ENCODE measurements at places on chromosomes 12 and 14.

DNA sequence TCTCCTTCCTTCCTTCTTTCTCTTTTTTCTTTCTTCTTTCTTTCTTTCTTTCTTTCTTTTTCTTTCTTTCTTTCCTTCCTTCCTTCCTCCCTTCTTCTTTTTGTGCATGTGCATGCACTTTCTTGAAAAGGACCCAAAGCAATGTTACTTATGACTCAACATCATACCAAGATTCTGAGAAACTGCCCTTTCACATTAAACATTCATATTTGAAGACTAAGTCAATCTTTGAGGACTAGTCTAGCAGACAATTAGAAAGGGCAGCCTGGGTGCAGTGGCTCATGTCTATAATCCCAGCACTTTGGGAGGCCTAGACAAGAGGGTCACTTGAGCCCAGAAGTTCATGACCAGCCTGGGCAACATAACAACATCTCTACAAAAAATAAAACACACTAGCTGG, 212.8 kb upstream of the KITLG start:
- no peak for DNase-seq

- DNase-seq, result no peak
Observed at GRCh38 chr14:101185946-101186345, 282.4 kb upstream of the RTL1 start.

GRCh38 chr14:81516986-81517797, 16.5 kb downstream of the SEL1L start:
- no peak for DNase-seq

DNA sequence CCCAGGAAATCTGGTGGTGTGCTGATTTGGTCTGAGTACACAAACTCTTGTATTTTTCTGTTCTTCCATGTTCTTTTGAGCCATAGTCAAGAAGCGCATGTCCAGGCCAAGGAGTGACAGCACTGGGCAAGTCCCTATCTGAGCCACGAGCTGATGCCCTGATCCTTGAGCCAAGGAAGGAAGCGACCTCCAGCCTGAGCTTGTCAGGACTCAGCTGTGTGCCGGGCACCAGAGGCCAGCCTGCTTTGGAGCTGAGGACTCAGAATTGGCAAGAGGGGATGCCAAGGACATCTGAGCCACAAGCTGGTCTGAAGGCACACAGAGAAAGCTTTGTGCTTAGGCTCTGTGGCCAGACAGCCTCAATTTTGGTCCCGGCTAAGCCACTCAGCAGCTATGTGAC, 52.6 kb downstream of the GALNT16 start:
- no peak for DNase-seq

- DNase-seq, result no peak
Observed at GRCh38 chr14:37202265-37202664, 4.5 kb downstream of the MIPOL1 start.

DNA sequence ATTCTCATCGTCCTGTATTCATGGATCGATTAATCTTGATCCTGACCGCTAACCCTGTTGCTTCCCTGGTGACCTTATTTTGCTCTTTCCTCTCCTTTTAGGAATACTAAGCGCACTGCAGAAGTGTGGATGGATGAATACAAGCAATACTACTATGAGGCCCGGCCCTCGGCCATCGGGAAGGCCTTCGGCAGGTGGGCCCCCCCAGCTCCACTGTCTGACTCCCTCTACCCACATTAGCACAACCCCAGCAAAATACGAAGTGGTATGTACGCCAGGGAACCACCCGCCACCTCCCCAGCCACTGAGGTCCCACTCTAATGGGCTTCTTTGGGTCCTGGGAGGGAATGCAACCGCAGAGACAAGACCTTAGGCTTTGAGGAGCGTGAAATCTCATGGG, 58.7 kb downstream of the ERH start:
- no peak for DNase-seq

- no peak for DNase-seq
Observed at GRCh38 chr12:132494294-132495164, 4.6 kb downstream of the FBRSL1 start.

DNA sequence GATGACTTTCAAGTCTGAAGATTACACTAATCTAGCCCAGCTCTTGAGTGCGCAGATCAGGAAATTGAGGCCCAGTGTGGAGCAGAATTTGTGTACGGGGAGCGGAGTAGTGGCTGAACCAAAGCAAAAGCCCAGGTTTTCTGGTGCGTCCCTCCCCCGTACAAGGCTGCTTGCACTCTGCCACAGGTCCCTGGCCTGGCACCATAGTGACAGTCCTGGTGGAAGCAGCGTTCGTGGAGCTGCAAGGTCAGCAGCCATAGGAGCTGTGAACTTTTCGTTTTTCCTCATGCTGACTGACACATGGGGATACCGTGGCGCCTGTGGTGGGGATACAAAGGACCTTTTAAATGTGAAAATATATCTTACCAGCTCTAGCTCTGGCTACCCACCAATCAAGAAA, 1.7 kb downstream of the EVL start:
- DNase-seq, result no peak

Data from CD4-positive, alpha-beta T cell treated with Interleukin-1 beta for 1 hour (primary cell).